ENCODE measurements at places on chromosomes 6 and 20.

GRCh38 chr6:130218134-130218533 is 4.6 kb downstream of the SAMD3 start:
- no peak for DNase-seq

GRCh38 chr6:52512199-52512598 is 64.7 kb downstream of the TRAM2 start:
- DNase-seq = no peak

DNA sequence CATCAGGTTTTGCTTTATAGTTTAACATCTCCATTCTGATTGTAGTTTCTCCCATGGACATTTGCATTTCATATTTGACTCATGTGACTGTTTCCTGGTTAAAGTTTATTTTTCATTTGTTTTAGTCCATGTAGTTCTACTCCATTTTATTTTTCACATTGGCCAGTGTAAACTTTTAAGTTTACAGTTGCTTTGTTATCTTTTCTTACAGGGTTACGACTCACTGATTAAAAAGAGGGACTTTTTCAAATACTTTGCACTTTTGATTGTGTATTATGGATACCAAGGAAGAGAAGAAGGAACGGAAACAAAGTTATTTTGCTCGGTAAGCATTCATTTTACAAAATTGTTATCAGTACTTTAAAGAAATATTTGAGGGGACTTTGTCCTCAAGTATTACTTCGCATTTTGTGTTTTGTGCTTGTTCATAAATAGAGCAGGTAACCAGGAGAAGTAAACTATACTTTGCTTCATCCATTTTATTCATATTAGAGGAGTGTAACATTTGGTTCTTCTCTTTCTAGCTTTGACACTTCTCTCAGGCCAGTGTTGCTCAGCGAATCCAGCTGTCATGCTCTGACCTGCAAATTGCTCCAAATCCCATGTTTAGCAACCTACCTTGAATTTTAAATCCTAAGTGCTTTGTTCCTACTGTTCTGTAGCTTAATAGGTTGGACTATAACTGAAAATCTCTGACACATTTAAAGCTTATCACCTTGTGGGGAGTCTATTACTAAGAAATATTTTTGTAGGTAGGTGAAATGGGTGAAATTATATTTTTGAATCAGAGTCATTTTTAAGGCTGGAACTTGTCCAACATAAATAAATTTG is 24.5 kb downstream of the NCOA7 start:
- DNase-seq = no peak

DNA sequence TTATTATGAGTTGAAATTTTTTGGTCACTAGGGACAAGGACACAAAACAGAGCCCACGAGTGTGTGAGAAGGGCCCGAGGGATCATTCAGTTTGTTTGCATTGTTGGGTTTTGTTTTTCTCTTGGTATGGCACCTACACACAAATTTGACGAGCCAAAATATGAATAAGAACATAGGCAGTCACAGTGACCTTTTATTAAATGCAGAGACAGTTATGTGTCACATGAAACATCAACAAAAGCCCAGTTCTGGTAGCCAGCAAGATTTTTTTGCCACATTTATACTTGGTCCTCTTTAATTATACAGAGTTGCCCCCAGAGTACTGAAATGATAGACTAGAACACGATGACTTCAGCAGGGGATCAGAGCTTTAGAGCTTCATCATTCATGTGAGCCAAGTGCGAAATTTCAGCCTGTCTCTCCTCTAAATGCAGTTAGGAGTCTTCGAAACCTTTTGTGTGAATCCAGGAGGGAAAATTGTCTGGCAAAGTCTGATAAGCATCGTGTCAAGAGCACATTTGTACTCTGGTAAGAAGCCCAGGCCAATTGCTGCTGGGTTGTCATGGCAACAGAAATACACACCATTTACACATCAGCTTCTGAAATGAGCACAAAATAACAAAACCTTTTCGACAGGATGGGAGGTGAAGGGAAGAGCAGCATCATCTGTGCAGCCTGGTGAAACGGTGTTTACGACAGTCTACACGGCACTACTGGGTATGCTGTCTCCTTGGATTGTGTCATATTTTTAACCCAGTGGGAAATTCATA is 79.2 kb upstream of the RIPOR2 start:
- DNase-seq = peak; percentile 64

DNA sequence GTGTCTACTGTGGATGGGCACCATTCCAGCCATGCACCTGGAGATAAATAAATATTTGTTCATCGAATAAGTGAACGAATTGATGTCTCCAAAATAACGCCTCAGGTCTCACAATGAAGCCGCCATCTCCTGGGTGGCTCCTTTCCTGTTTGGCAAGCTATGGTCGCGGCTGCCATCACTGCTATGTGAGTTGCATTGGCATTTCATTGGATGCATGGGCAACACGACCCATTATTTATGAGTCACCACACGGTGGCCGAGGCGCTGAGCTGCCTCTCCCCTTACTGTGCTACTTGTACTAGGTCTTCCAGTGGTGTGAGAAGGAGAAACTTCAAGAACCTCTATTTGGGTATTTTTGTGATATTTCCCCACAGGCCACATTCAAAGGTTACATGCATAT is 21.3 kb upstream of the PDE10A start:
- no peak for DNase-seq

GRCh38 chr20:53658973-53659372 is 65.3 kb upstream of the ZNF217 start:
- no peak for DNase-seq

GRCh38 chr6:121615493-121615892 is 180.0 kb downstream of the GJA1 start:
- DNase-seq = no peak

- no peak for DNase-seq
Measured at GRCh38 chr20:53426766-53427312, 166.8 kb downstream of the ZNF217 start.

- DNase-seq = no peak
Measured at GRCh38 chr6:90537723-90538258, 49.1 kb downstream of the MAP3K7 start.

DNA sequence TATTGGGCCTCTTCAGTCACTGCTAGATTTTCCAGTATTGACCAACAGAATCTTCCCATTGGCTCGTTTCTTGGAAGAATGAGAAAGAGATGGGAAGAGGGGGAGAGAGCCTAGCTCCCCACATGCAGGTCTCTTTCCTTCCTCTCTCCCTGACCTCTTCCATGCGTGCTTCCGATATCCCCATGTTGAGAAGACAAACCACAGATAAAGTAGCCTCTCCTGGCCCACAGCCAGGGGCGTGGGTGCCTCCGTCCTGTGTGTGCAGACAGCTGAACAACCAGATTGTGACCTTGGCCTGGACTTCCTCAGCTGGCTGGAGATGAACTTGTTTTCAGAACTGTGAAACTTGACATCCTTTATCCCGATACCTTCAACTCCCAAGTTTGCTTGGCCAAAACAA is 71.0 kb downstream of the EDN3 start:
- no peak for DNase-seq

- DNase-seq = no peak
Measured at GRCh38 chr20:57695940-57696339, 13.9 kb downstream of the PMEPA1 start.

GRCh38 chr6:159897603-159898002 is 6.8 kb downstream of the MAS1 start:
- DNase-seq = no peak

DNA sequence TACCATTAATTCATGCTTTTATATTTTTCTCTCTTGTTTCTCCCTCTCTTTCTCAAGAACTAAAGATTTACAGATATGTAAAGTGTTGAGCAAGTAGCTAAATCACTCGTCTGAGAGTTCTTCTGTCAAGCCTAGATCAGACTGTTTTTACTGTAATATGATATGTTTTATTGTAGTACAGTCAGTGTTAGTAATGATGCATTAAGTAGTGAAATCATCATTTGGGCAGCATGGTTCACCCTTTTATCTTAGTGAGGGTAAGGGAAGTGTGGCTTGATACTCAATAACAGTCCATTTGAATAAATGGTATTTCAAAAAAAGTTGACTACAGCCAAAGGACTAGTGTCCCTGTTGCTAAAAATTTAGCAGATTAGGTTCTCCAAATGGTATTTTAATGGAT is 9.2 kb downstream of the CYB5R4 start:
- DNase-seq = no peak

DNA sequence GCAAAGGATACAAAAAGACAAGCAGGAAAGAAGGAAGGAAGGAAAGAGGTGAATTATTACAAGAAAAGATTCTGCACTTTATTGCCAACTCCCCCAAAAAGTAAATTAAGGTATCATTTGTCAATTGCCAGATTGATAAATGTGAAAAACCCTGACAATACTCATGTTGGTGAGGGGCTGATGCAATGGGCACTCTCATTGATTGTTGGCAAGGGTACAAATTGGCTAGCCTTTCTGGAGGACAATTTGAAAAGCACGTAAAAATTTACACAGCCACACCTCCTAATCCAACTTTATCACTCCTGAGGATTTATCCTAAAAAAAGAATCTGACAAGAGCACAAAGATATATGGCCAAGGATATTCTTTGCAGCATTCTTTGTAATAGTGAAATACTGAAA is 47.7 kb downstream of the SCML4 start:
- no peak for DNase-seq

- DNase-seq = no peak
Measured at GRCh38 chr6:279341-280029, 12.8 kb upstream of the DUSP22 start.

DNA sequence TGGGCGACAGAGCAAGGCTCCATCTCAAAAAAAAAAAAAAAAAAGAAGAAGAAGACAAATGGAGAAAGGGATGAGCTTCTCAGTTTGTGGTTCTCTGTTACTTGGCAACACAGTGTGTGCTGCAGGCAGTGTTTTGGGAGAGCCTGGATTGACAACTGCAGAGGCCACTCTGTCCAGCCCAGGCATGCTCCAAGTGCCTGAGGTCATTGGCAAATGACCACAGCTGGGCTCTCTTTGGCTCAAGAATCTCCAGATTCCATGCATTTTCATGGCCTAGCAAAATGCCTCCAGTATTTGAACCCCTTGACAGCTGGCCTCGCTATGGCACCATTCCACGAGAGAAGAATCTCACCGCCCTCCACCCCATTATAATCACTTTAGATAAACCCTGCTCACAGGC is 126.2 kb downstream of the ANKRD60 start:
- DNase-seq = no peak

DNA sequence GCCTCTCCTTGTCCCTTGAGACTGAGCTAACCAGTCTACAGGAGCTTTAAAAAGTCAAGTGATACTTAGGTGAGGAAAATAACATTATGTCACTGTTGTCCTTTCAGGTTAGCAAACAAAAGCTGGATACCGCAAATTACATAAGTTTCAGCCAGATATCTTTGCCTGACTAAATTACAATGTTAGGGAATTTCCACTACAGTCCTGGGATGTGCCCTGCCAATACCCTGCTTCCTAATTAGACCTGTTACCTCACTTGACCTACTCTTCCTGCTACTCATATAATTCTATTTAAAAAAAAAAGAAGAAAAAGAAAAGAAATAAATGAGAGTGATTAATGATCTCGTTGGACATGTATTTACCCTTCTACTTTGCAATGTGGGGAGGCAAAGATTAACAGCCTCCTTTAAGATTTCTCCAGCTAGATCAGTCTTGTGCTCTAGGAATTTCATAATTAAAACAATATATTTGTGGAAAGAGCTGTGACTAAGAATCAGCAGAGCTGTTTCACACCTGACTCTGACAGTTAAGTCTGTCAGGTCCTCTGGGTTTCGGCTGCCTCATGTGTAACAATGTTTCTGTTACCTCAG is 318.9 kb downstream of the HDGFL1 start:
- DNase-seq = no peak

- DNase-seq = no peak
Measured at GRCh38 chr20:42836339-42836738, 353.4 kb downstream of the PTPRT start.

DNA sequence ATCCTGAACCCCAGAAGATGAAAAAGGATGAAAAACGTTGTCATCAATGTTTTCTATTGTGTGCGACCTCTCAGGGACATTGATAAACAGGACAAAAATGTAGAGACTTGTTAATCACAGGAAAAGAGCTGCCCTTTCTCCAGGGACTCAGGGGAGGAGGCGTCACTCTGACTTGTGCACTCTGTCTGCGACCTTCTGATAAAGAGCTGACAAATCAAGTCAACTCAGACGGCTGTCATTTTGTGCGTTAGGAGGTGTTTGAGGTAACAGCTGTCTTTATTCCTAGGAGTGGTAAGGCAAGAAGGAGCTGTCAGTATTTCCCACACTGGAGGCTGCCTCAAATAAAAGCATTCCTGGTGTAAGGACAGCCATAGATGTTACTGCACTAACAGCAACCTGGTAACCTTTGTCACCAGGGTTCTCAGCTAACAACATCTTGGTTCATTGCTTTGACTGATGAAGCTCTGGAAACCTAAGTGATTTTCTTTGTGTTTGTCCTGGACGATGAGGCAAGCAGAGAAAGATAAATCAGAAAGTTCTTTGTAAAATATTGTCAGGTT is 38.6 kb upstream of the NXT1 start:
- DNase-seq = no peak

DNA sequence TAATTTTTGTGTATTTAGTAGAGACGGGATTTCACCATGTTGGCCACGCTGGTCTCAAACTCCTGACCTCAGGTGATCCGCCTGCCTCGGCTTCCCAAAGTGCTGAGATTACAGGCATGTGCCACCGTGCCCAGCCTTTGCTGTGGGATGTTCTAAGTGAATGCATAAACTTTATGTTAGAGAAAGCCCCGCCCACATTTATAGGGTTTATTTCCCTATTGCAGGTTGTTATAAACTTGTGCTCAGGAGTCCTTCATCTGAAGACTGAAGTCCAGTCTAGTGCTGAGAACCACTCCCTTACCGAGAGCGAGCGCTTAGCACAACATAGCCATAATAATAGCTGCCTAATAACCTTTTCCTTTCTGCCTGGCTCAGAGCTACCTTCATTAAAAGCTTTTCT is 75.4 kb upstream of the ZNF217 start:
- DNase-seq = no peak

GRCh38 chr6:72238021-72238420 is 351.7 kb downstream of the RIMS1 start:
- no peak for DNase-seq

DNA sequence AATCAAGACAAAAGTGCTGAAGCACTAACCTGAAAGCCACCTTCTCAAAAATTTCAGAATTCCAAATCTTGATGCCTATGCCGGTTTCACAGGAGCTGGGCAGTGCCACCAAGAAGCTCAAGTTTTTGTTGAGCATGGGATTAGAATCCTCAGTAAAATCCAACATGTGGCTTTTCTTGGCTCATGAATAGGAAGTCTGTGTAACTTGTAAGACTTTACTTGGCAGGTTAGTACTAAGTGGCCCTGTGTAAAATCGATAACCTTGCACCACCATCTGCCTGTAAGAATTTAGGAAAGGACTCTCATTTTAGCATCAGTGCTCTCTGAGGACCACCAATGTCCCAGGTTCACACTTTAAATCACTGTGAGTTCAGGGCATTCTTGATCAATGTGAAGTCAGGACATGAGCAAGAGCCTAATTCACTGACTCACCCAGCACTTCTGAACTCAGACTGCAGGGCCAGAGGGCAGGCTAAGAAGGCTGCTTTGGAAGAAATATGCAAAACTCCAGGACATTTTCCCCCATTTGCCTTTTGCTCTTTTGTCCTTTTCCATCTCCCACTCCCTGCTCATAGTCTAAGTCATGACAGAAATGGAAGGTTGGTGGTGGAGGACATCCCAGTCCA is 113.2 kb downstream of the EDN1 start:
- DNase-seq = no peak

Measured in NCI-H2081 treated with DMSO at 0.1 percent for 48 hours (cell line).